ENCODE measurements at places on chromosomes 1 and 21.

DNA sequence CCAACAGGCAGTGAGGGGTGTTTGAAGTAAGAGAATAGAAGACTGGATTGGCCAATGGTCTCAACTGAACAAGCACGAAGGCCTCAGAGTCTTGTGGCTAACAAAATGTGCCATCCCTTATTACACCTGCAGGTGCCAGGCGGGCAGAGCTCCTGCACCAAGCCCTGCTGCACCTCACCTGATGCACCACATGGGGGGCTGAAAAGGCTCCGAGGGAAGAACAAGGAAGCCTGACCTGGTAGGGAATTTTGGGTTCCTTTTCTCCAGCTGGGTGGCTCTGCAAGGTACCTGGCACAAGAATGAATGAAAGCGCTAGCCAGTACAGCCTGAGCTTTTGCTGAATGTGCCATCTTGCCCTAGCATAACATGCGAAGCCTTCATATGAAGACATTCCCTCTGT, 9.7 kb downstream of the HSD3B1 start:
- DNase-seq, result no peak

DNA sequence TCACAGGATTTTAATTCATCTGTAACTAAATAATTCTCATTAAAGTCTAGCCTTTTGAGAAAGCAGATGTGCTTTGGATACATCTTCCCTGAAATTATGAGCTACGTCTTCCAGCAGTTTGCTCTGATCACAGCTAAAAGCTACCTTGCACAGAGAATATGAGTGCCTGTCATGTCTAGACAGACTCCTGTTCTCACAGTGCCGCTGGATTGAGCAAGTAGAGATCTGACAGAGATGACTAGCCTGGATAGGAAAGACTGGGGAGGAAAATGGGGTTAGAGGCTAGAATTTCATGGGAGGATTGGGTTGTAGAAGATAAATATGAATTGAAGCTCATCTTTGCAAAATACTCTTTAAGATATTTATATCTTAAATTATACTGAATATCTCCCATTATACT, 24.1 kb downstream of the CEPT1 start:
- no peak for DNase-seq

DNA sequence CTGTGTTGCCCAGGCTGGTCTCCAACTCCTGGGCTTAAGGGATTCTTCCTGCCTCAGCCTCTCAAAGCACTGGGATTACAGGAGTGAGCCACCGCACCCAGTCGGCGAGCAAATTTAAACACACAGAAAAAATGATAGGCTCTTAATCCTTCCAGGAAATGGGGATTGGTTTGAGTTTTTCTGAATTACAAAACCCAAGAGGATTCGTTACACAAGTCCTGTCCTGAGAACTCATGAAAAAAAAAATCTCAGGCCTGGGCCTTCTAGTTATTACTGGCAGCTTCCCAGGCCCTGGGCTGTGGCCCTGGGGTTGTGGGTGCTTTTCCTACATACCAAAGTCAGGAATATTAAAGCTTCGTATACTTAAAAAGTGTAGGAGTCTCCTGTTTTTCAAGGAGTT, 6.3 kb upstream of the IFNGR2 start:
- DNase-seq, result peak; percentile 29

GRCh38 chr1:174982971-174983689, 16.6 kb upstream of the CACYBP start:
- DNase-seq, result peak; percentile 69

- DNase-seq, result no peak
These were observed 141.1 kb downstream of the ESRRG start for GRCh38 chr1:216582151-216582550.

DNA sequence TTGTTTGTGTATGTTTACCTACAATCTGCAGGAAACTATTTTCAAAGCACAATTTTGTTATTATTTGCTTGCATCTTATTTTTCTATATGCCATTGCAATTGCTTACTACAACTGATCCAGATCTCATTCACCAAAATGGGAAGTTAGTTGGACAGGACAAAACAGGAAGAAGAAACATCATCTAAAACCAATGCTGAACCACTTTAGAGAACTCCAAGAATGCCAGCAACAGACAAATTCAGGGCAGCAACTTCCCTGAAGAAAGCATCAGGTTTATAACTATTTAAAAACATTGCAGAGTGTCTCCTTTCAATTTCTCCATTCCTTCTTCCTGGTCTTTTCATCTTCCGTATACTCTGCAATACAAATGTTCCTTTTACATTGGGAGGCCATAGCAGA, 82.4 kb upstream of the SMYD2 start:
- no peak for DNase-seq

DNA sequence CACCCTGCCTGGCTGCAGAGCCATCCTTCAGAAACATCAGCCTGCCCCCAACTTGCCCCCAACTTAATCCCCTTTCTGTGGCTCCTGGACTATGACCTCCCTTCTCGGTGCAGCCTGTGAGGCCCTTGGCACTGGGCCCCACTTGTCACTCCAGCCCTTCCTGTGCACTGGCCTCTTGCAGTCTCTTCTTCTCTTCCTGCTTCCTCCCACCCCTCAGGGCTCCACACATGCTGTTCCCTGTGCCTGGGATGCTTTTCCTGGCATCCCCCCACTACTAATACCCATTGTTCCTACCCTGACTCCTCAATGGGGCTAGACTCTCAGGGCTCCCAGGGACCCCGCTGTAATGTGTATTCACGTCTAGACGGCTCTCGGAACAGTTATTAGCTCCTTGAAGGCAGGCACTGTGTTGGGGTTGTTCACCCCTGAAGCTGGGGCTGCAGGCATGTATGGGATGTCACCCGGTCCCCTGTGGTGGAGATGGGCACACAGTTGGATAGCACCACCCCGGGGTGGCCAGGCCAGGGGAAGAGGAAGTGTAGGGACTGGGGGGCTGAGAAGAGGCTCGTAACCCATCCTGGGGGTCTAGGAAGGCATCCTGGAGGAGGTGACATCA, 4.5 kb downstream of the LDLRAD1 start:
- DNase-seq, result no peak

DNA sequence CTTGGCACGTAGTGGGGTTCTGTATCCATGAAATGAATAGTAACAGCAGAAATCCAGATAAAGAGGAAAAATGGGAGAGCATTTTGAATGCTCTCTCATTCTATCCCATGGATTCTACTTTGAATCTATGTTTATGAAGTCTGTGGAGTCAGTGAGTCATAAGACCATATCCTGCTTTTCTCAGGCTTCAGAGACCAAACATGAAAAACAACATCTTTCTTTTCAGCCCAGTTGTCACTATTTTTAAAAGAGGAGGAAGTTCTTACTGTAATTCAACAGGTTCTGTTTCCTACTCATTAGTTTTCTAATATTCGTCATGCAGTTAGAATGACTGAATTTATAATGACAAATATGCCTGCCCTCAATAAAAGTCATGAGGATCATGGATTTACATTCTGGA, 39.4 kb upstream of the CD55 start:
- no peak for DNase-seq

- no peak for DNase-seq
These were observed 29.3 kb downstream of the RSPH1 start for GRCh38 chr21:42466700-42467099.

- DNase-seq, result no peak
These were observed 12.5 kb upstream of the MATN1 start for GRCh38 chr1:30735668-30736498.

- DNase-seq, result no peak
These were observed 206.8 kb downstream of the ST6GALNAC3 start for GRCh38 chr1:76281306-76281705.

GRCh38 chr1:43315963-43316737, 15.4 kb downstream of the TIE1 start:
- DNase-seq, result no peak

- DNase-seq, result no peak
These were observed 40.4 kb upstream of the APOBEC4 start for GRCh38 chr1:183693521-183693920.

DNA sequence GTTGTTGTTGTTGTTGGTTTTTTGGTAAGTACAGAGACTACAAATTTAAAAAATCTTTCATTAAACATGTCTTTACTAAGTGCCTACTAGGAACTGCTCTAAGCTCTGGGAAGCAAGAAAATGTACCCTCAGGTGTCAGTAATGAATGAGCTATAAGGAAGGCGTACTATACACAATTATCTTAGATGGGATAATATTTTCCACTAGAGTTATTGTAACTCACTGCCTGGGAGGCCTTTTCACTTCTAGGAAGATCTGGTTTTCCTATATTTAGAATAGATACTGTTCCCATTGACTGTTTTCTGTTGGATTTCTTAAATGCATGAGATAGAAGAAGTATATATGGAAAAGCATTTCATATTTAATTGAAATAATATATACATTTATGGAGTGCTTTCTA, 19.6 kb downstream of the CLIC4 start:
- DNase-seq, result no peak

- no peak for DNase-seq
These were observed 16.3 kb upstream of the DESI2 start for GRCh38 chr1:244636488-244637259.

DNA sequence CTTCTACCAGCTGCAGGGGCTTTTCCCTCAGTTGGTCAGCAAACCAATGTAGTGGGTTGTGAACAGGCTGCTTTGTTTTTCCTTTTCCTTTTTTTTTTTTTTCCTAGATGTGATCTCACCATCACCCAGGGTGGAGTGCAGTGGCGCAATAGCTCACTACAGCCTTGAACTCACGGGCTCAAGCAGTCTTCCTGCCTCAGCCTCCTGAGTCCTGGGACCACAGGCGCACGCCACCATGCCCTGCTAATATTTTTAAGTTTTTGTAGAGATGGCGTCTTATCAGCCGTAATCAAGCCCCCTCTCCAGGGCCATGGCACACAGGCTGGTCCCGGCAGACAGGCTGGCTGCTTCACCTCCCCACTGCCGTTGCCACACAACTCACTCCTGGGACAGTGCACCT, 3.4 kb upstream of the TRIM11 start:
- no peak for DNase-seq

Measured in hepatocyte (in vitro differentiated cells).